ENCODE measurements at places on chromosomes 16 and 17. TPM values are rescaled to one million over a fixed set of nuclear protein-coding genes. Genes with fewer than 3 reads are reported as not detected.

The SMPD3 gene
- total RNA-seq = not detected

The FKBP10 gene
- 313 TPM for total RNA-seq

The KRT36 gene
- total RNA-seq = not detected

The RDM1 gene
- under 0.01 TPM for total RNA-seq

The AMZ2 gene
- total RNA-seq = 106 TPM

The CDH11 gene
- total RNA-seq = 124 TPM

The MC1R gene
- 12.2 TPM for total RNA-seq

The TMEM235 gene
- total RNA-seq = not detected

The PLD6 gene
- total RNA-seq = 1.6 TPM

The LRRC46 gene
- total RNA-seq = not detected

The CDK10 gene
- 48.9 TPM for total RNA-seq

The SULT1A2 gene
- 0.11 TPM for total RNA-seq
